CD4-positive, alpha-beta T cell treated with Interleukin-6 for 4 hours (primary cell): ENCODE measurements at places on chromosomes 2 and 18.

DNA sequence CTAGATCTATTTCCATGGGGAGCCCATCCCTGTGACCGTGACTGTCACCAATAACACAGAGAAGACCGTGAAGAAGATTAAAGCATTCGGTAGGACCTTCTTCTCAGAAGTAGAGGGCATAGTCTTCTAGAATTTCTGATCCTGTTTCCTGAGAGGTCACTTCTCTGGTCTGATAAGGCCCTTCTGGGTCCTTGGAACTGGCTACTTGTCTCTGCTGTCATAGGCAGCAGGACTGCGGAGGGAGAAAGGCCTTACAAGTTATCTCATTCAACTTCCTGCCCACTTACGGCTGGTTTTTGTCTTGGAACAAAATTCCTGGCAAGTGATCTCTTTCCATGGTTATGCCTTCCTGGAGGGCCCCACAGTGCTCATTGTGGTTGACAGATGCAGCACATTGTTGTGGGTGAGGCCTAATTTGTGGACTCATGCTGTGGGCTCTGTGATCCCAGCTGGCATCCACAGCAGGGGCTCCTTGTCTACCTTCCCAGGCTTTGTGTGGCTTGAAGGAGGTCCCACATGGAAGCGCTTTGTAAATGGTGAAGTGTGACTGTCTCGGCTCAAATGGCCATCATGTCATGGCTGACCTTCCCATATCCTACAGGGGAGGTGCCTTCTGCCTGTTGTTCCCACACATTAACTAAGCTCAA lies 22.0 kb downstream of the SAG start:
- no peak for DNase-seq

DNA sequence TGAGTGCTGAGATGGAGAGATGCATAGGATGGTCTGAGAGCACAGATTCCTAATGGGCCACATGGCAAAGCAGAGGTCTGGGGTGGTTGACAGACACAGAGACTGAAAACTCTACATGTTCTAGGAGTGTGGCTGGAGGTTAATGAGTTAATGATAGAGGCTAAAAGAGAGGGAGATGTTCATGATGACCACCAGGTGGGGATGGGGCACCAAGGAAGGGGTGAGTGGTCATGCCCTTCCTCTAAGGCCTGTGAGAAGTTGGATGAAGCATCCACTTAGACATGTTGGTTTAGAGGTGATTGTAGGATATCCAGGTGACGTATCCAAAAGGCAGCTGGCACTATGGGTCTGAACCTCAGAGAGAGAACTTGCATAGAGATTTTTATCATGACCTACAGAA lies 102.1 kb downstream of the LRP2 start:
- DNase-seq, result no peak

GRCh38 chr2:57899898-57900297 lies 146.7 kb upstream of the VRK2 start:
- no peak for DNase-seq

DNA sequence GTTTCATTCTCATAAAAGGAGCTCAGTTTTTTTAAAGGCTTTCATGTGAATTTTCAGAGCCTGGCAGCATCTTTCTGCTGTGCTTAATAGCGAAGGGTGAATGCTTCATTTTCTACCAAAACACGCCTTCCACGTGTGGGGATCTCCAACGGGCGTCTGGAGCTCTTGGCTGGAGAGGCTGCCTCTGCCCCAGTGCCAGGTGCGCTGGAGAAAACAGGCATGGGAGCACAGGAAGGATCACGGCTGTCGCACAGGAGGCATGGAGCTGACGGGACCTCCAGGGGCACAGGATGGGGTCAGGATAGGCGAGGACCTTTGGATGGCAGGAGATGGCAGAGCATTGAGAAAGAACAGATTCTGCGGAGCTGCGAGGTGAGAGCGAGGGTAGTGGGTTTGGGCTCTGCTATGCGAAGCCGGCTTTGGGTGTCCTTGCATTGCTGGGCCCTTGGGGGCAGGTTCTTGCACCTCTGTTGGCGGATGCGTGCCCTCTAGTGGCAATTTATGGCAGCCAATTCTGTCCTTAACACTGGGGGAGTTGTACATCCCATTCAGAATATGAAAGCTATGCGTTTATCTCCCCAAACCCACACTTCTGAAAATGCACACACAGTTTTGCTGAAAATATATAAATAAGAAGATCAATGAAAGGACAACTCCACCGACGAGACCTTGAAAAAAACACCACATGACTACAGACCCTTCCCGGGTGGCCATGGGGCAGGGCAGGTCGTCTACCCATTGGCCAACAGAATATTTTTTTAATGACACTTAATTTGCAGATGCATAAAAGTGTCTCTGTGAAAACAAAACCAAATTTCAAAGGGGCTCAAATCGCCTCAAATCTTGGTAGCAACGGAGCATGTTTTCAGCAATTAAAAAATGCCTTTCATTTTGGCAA lies 90.4 kb upstream of the SLC35G4 start:
- DNase-seq, result peak; percentile 6

GRCh38 chr2:173051463-173052215 lies 24.0 kb upstream of the MAP3K20 start:
- no peak for DNase-seq

GRCh38 chr2:200687922-200688920 lies 102.4 kb downstream of the AOX1 start:
- DNase-seq, result no peak

- DNase-seq, result no peak
Observed at GRCh38 chr2:241935314-241935713, 65.8 kb downstream of the RTP5 start.

DNA sequence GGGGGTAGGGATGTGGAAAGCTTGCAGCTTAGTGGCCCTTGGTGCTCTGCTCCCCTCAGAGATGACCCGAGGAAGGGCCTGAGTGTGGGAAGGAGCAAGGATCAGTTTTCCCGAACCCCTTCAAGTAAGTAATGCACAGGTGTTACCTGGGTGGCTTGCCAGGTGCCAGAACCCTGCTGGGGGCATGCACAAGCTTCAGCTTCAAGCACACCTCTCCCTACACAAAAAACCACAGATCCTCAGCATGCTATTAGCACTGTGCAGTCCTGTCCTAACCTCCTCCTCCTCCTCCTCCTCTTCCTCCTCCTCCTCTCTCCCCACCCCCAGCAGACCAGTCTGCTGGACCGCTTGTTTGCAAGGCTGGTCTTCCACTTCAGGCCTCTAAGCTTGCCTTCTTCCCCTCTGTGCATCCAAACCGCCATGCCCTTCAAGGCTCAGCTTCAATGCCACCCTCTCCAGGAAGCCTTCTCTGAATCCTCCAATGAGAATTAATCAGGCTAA lies 114.8 kb downstream of the ACAA2 start:
- no peak for DNase-seq

DNA sequence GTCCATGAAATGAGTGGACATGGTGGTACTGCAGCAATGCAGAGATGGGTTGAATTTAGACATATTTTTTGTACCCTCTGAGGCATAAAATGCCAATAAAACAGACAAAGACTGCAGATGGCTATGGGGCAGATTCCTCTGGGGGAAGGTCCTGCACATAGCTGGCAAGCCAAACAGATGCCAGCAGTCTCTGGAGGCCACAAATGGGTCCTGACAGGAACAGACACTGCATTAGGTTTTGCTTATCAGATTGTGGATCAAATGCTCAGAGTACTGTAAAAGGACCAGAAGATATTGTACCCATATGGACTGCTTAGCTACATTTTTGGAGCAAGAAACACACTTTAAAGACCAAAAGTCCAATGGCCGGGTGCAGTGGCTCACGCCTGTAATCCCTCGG lies 40.9 kb upstream of the ORC2 start:
- DNase-seq, result no peak

GRCh38 chr2:26720322-26721114 lies 28.0 kb downstream of the KCNK3 start:
- DNase-seq, result no peak

GRCh38 chr18:79373736-79374135 lies 22.0 kb upstream of the NFATC1 start:
- no peak for DNase-seq

DNA sequence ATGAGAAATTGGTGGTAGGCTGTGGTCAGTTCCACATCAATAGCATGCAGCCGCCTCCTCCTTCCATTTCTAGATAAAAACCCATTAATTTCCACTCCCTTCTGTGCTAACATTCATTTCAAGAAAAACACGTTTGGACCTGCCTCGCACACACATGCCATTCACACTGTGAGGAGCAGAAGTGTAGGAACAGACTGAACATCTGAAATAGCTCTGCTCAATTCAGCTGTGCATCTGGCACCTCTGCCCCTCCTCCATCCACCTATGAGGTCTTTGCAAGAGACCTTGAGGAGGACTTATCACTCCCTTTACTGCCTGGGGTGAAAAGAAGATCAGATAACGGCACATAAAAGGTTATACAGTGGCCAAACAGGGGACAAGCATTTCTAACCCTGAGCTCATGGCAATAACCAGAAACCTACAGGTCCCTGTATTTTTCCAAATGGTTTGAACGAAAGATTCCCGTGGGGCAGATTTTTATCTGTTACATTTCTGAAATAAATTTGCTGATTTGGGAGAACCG lies 30.8 kb upstream of the LRP2 start:
- DNase-seq, result no peak

GRCh38 chr2:123359636-123360035 lies 665.5 kb upstream of the CNTNAP5 start:
- no peak for DNase-seq

- DNase-seq, result no peak
Observed at GRCh38 chr2:217632043-217632442, 370.8 kb downstream of the TNS1 start.

- DNase-seq, result no peak
Observed at GRCh38 chr2:69368588-69368987, 18.4 kb downstream of the GFPT1 start.

- no peak for DNase-seq
Observed at GRCh38 chr2:232901736-232902578, 31.9 kb downstream of the SNORC start.

DNA sequence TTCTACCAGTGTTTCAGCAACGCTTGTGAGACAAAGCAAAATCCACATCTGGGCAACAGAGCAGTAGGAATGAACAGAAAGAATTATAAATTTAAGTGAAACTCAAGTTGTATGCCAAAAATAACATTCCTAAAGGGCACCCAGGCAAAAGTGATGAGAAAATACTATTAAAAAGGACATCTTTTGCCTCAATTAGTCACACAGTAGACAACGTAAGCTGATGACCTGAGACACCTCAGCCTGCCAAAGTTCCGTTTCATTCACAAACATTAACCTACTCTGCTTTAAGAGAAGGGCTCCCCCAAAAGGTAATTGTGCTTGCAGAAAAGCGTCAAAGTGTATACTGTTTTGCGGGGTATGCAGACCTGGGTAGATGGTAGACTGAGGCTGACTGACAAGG lies 7.2 kb downstream of the HDLBP start:
- DNase-seq, result no peak

GRCh38 chr2:114661971-114662939 lies 219.8 kb downstream of the DPP10 start:
- DNase-seq, result no peak

GRCh38 chr2:57878171-57878865 lies 168.3 kb upstream of the VRK2 start:
- no peak for DNase-seq

DNA sequence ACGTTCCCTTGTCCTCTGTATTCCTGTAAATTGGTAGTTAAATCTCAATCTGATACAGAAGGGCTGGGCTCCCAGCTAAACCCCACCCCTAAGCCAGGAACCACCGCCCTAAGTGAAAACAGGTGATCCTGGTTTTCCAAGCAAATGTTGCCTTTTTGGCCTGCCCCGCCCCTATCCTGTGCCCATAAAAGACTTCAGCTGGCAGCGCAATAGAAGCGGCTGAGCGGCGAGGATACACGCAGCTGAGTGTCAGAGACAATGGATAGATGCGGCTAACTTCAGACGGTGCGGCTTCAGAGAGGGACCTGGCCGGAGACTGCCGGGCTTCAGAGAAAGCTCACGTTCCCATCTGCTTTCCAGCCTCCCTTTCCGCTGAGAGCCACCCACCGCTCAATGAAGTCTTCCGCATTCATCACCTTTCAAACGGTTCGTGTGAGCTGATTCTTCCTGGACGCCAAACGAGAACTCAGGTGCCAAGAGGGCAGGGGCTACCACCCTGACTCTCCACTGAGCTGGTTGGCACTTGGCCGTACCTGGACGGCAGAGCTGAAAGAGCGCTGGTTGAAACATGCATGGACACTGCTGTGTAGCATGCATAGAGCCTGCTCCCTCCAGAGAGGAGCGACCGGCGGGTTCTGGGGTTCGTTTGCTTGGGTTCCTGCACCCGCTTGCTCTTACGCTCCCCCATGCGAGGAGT lies 49.5 kb upstream of the POLE4 start:
- DNase-seq, result no peak

DNA sequence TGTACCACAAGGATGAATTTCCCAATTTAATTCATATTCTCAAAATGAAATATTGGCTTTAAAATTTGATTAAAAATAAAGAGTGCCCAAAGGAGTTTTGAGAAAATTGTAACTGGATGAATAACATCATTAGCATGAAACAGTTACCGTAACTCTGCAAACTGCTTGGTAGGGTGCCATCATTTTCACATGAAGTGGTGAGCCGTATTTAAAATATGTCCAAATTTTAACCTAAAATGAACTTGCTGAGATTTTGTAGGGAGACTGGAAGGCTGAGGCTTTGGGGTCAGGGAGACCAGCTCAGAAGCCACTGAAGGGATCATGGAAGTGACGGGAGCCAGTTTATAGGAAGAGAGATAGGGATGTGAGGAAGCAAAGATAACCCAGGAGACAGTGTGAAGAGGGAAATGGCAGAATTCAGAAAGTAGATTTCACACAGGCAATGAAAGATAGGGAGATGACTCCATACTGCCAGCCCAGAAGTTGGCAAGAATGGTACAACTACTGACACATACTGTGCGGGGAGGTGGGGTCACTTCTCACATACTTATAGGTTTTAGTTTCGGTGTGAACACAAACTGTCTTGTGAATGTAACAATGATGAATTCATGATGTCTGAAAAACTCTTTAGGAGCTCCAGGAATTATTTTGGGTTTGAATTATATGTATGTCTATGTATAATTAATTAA lies 53.8 kb downstream of the EFEMP1 start:
- no peak for DNase-seq

- DNase-seq, result peak; percentile 15
Observed at GRCh38 chr2:242085941-242086621, 216.6 kb downstream of the RTP5 start.

GRCh38 chr2:231710799-231711676 lies 2.7 kb downstream of the PTMA start:
- DNase-seq, result peak; percentile 26

GRCh38 chr2:18432999-18433398 lies 127.5 kb downstream of the RDH14 start:
- DNase-seq, result no peak

GRCh38 chr18:69889009-69889408 lies 58.7 kb downstream of the CD226 start:
- DNase-seq, result no peak
